ENCODE measurements at places on chromosomes 2 and 18. TPM values are rescaled to one million over a fixed set of nuclear protein-coding genes. Genes with fewer than 3 reads are reported as not detected.

Gene CPSF3
- polyA plus RNA-seq = 31.5 TPM

Gene NEUROD1
- polyA plus RNA-seq = not detected

Gene OTX1
- not detected for polyA plus RNA-seq

Gene NT5C1B
- polyA plus RNA-seq = not detected

Gene TNFAIP6
- polyA plus RNA-seq = 2.1 TPM

Gene FMNL2
- 5.1 TPM for polyA plus RNA-seq

Gene CHRND
- not detected for polyA plus RNA-seq

GRCh38 chr2:222615320-222615719 is 40.6 kb downstream of the FARSB start:
- no peak for DNase-seq

DNA sequence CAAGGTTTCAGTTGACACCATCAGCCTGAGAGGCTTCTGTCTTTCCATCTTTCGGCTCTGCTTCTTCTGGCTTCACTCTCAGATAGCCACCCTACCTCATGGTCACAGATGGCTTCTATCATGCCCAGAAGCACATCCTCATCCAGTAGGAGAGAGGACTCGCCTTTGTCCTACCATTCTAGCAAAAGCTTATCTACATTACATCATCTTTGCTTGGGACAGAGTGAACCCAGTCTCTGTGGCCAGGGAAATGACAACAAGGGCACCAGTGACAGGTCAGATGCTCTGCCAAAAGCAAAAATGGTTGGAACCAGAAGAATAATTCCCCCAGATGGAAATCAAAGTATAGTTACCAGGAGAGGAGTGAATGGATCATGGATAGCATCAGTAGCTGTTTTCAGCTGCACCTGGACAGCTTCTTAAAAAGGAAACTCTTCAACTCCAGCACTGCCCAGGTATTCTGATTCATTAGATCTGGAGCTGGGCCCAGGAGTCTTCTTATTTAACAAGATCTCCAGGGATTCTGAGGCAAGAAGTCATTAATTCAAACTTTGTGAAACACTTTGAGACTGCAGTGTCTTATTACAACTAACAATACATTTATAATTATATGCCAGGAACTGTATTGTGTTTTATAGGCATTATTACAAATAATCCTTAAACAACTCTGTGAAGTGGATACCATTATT is 257.7 kb upstream of the UBE2E3 start:
- peak; percentile 37 for DNase-seq

DNA sequence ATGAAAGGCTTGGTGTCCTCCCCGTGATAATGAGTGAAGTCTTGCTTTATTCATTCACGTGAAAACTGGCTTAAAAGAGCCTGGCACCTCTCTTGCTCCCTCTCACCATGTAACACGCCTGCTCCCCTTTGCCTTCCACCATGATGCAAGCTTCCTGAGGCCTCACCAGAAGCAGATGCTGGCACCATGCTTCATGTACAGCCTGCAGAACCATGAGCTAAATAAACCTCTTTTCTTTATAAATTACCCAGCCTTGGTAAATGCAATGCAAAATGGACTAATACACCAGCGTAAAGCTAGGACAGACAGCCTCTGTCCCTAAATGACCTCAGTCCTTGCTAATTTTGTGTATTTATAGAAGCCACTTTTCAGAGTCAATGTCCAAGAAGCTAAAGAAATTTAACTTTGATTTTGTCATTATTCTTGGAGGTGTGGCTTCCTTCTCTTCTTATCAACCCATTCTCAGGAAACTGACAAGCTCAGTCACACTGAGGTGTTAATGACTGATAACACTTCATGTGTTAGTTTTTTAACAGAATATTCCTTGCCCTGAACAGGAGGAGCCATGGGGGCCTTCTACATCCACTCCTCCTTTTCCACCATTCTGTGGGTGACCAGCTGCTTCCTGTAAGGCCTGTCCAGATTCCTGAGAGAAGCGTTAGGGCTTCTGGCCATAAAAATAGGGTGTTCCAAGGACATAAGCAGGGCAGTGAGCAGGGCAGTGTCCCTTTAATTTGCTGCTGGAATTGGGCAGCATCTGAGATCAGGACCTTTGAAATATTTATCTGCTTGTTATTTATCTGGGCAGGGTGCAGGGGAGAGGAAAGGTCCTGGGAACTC is 38.0 kb upstream of the EPAS1 start:
- no peak for DNase-seq

- no peak for DNase-seq
Measured at GRCh38 chr2:16654833-16655444, 10.7 kb downstream of the CYRIA start.

- DNase-seq = no peak
Measured at GRCh38 chr18:8357320-8357719, 251.9 kb upstream of the RAB12 start.

DNA sequence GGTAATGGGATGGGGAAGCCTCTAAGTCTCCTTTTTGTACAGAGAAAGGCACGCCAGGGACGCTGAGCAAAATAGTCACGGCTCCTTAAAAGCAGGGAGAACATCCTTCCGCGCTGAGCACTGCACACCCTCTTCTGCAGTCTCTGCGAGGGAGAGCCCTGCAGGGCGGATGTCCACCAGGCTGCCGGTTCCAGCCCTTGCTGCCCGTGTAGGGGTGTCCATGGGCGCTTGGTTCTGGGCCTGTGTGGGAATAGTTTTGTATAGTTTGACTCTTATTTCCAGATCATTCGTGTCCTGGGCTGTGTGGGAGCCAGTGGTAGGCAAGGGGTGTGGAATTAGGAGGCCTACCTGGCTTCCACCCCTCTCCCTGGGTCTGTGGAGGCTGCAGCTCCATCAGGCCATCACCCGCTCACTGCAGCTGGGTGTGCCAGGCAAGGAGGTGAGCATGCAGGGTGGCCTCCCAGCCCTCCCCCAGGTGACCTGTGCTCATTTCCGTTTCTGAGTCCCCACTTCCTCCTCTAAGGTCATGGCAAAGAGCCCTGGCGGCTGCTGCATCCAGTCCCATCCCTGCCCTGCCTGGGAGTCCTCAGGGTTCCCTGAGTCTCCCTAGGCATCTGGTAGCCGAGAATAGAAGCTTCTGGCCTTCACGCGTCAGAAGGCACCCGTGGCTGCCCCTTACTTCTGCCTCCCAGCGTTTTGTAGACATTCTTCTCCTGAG is 202.6 kb downstream of the LDLRAD4 start:
- DNase-seq = no peak

GRCh38 chr2:147824620-147825019 is 20.2 kb upstream of the ACVR2A start:
- DNase-seq = no peak

DNA sequence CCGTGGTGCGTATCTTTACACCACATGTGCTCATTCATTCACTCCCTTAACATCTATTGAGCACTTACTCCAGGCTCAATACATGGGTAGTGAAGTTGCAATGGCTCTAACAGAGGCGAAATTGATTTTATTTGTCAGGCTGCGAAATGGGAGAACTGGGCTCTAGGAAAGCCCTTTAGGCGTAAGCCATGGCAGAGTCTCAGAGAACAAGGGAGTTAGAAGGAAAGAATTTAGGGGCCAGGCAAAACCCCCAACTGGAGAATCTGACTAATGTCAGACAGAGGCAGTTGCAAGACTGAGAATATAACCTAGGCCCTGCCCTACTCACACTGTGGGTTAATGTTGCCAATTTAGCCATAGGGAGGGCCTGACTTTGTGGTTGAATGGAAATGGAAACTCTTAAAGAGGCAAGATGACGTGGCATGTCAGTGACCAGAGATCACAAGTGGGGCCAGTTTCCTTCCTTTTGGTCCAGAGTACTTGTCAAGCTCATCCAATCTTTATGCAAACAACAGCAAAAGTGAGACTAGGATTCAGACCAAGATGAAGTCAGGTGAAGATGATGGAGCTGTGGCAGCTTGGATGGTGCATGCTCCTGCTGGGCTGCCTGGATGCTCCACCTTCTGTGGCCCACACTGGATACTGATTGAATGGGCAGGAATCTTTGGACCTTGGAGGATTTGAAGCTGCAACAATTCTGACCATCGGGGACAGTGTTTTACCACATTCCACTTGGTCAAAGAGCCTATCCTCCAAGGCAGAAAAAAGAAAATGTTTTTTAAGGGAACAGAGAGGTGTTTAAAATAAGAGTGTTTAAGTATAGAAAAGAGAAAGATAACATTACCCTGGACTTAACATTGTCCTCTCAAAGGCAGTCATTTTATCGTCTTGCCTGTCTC is 92.2 kb downstream of the CAPN13 start:
- no peak for DNase-seq

- DNase-seq = no peak
Measured at GRCh38 chr2:209472871-209473270, 49.0 kb downstream of the MAP2 start.

DNA sequence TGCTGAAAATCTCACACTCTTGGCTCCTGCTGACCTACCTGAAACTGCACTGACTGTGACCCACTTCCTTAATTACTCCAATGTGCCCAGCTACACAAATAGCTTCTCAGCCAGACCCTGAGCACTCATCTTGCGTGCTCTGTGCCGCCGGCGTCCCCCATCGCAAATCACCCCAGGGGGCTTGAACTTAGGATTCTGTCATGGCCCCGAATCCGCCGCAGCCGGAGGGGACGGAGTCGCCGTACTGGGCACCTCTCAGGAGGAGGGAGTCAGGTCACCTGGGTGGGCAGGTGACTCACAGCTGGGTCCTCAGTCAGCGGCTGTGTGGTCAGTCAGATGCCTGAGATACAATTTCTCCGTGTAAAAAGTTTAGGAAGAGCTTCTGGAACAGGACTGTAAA is 804.9 kb upstream of the SALL3 start:
- no peak for DNase-seq

GRCh38 chr2:216502381-216503158 is 3.9 kb downstream of the RPL37A start:
- DNase-seq = no peak

- DNase-seq = no peak
Measured at GRCh38 chr2:82650038-82650437, 1809.0 kb downstream of the SUCLG1 start.

DNA sequence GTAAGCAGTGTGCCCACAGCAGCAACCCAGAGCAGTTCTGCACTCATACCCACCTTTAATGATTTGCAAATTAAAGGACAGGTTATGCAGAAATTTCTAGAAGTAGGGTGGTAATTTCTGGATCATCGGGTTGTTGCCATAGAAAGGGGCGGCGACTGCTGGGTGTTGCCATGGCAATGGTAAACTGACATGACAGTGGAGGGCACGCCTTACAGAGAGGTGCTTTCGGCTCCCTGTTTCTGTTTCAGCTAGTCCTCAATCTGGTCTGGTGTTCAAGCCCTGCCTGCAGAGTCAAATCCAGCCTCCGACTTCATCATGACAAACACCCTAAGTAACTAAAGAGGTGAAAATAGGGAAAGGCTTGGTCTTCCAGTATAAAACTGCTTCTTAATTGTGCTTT is 667.7 kb downstream of the SOCS6 start:
- no peak for DNase-seq

GRCh38 chr2:71457123-71457915 is 4.0 kb downstream of the DYSF start:
- no peak for DNase-seq

GRCh38 chr2:191150600-191151330 is at the start of gene STAT4:
TSS of gene STAT4 (minus strand) at chr2:191150994. CDS start at chr2:191148203, 2,791 bp downstream.
- no peak for DNase-seq

DNA sequence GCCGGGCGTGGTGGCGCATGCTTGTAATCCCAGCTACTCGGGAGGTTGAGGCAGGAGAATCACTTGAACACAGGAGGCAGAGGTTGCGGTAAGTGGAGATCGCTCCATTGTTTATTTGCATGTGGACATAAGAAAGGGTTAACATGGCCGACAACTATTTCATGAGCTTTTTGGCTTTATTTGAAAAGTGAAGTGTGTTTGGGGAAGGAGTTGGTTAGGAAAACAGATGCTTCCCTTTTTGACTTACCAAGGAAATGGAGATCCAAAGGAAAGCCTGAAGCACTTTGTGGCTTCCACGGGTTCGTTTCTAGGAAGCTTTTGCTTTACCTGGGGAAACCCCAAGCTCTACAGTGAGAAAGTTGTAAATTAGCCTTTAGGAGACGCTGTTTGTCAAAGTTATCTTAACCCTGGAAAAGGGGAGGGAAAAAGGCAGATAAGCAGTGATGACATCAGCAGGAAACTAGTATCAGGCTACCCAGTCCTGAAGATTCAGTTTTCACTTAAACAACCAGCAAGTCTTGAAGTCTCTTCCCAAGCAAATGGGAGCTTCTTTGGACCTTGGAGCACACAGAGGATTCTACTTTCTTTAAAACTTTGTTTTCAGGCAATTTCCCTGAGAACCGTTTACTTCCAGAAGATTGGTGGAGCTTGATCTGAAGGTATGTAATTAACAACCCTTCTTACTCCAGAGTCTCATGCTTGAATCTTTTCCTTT is at the start of gene CASP10:
CASP10 (plus strand) TSS at position 492 of the 715 bp plus-strand sequence. CDS start 2,637 bp downstream, outside the sequence.
- DNase-seq = no peak

- no peak for DNase-seq
Measured at GRCh38 chr2:121128741-121129659, 156.0 kb downstream of the TFCP2L1 start.

- no peak for DNase-seq
Measured at GRCh38 chr2:207540431-207540830, 10.7 kb downstream of the CREB1 start.

GRCh38 chr2:218798767-218799504 is 17.0 kb downstream of the CYP27A1 start:
- DNase-seq = no peak

GRCh38 chr2:235806986-235807750 is 313.3 kb downstream of the AGAP1 start:
- DNase-seq = no peak

DNA sequence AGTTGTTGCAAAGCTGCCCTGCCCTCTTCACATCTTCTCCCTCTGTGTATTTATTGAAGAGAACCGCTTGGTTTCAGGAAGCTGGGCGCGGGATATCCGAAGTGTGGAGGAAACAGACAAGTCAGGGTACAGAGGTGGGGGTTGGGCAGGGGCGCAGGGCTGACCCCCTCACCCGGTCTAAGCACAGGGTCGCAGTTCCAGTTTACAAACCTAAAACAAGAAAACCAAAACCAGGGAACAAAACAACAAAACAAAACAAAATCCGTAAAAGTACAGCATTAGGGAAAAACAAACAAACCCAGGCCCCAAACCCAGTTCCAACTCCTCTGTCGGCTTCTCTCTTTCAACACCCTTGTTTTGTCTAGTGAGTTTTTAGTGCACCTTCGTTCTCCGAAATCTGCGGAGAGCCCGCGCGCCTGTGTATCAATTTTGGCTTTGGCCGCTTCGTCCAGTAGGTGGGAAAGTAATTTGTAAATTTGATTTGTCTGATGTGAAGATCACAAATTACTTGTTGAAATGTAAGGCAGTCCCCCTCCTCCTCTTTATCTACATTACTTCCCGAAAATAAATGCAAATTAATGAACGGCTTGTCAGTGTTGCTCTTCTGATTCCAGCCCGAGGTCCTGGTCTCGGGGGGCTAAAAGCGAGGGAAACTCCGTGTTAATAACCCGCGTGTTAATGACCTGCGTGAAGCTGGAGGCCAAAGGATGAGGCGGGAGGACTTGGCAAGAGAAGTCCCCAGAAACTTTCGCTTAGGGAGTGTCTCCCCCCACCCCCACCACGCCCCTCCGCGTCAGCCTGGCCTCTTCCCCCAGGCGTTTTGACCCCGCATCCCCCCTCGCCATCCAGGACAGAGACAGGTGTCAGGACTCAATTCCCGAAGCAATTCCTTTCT is 6.9 kb downstream of the OTX1 start:
- DNase-seq = no peak

- no peak for DNase-seq
Measured at GRCh38 chr2:186995092-186995491, 146.1 kb upstream of the ZSWIM2 start.

GRCh38 chr18:22483407-22483806 is 65.7 kb upstream of the CTAGE1 start:
- DNase-seq = no peak
